ENCODE measurements at places on chromosomes 7 and 10.

GRCh38 chr7:46775776-46776175, 806.1 kb downstream of the TNS3 start:
- no peak for DNase-seq

DNA sequence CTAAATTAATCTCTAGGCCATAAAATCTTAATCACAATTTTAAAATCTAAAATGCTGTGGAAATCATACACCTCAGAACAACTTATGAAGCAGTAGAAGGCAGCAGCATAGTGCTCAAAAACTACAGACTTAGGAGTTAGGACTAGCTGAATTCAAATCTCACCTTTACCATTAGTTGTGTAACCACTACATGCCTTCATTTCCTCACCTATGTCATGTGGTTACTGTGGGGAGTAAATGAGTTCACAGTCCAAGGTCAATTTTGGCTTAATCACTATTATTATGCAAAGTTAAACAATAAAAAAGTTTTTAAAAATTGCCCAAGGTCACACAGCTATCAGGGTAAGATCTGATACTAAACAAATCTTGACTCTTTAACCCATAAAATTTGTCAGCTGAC, 37.0 kb downstream of the SNX13 start:
- DNase-seq, result no peak

- no peak for DNase-seq
Observed at GRCh38 chr10:1424648-1425047, 312.7 kb downstream of the ADARB2 start.

GRCh38 chr10:99331207-99331803, 2.1 kb downstream of the CNNM1 start:
- DNase-seq, result no peak

DNA sequence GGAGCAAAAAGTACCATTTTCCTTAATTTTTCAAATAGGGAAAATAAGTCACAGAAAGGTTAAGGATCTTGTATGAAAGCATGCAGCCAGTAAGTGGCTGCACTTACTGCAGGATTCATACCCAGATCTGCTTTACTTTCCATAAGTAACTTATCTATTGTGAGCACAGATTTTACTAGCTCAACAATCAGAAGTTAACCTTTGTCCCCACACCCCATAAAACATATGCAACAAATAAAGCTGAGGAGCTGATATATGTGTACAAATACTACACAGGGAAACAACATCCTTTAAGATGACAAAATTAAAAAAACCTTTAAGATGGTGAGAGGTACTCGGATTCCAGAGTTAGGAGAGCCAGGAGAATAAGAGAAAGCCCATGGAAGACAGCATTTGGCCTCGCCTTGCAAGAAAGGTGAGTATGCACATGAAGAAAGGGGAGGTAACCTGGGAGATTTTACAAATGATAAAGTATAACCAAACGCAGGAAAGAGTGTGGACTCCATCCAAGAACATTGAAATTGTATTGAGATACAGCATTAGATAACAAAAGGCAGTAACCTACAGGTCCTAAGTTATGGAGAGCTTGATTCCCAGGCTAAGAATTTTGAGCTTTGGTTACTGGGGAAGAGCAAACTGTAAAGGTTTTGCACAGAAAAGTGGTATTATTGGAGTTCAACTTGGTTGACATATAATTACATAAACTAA, 87.1 kb downstream of the ITGB8 start:
- DNase-seq, result no peak

DNA sequence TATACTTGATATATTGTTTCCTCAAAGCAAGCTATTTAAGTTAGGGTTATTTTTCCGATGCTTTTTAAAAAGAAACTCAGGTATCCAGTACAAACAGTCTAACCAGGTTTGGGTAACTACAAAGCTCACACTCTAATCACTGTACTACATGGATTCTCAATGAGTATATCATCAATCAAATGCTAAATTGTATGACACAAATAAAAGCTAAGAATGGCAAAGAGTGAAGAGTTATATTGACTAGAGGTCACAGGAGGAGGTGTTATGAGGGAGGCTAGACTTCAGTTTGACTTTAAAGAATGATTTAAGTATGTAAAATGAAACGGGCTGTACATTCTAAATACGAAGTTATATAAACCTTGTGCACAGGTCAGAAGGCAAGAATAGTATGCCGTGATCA, 178.0 kb downstream of the CTNNA3 start:
- no peak for DNase-seq

- DNase-seq, result no peak
Observed at GRCh38 chr10:90993340-90993739, 72.5 kb upstream of the ANKRD1 start.

DNA sequence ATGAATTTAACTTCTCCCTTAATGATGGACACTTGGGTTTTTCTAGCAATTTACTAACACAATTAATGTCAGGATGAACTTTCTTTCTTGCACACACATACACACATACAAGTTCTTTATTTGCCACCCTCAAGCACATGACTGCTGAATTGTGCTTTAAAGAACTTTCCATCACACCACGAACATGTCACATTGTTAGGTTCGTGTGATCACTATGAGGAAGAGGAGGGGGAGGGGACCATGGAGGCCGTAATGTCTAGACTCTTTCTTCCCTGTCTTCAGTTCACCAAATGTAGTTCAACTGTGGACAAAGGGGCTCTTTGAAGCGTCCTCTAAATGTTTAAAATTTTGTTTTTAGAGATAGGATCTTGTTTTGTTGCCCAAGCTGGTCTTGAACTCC, 31.0 kb downstream of the NUP42 start:
- no peak for DNase-seq

GRCh38 chr7:149871576-149871975, 2.2 kb upstream of the ATP6V0E2 start:
- no peak for DNase-seq

GRCh38 chr7:106773721-106774120, 91.4 kb upstream of the PIK3CG start:
- no peak for DNase-seq

GRCh38 chr10:109275960-109276359, 647.4 kb downstream of the XPNPEP1 start:
- no peak for DNase-seq

DNA sequence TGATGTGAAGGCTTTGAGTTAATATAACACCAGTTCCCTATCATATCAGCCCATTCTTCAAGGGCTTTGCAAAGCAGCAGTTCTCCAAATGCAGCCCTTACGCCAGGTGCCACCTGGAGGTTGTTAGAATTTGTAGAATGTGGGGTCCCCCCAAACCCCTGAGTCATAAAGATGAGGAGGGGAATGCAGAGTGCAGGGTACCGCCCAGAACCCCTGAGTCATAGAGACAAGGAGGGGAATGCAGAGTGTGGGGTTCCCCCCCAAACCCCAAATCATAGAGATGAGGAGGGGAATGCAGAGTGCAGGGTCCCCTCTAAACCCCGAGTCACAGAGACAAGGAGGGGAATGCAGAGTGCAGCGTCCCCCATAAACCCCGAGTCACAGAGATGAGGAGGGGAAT, 605.8 kb downstream of the PTPRN2 start:
- DNase-seq, result no peak

DNA sequence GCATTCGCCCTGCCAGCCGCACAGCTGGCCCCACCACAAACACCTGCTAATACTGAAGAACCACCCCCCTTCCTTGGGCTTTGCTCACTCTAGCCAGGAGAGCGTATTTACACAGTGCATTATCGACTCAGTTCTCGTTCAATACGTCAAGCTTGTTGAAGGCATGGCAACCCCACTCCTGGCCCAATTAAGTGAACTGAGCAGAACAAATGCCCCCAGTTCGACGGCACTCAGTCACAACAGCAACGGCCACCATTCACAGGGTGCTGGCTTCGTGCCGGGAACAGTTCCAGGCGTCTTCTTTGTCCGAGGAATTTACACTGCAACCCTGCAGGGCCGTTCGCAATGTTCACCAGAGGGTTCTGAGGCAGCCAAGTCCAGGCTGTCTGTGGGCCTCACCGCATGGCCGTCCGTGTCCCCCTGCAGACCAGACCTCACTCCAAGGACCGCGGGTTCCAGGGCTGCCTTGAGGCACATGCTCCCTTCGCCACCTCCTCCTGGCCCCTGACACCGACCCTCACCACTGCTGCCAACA, 175.3 kb downstream of the DIP2C start:
- DNase-seq, result no peak

GRCh38 chr7:150800581-150801241, at the start of gene TMEM176A:
Gene TMEM176A, plus strand, starts transcription at chr7:150800769. Its CDS starts 782 bp downstream, at chr7:150801551.
- no peak for DNase-seq

DNA sequence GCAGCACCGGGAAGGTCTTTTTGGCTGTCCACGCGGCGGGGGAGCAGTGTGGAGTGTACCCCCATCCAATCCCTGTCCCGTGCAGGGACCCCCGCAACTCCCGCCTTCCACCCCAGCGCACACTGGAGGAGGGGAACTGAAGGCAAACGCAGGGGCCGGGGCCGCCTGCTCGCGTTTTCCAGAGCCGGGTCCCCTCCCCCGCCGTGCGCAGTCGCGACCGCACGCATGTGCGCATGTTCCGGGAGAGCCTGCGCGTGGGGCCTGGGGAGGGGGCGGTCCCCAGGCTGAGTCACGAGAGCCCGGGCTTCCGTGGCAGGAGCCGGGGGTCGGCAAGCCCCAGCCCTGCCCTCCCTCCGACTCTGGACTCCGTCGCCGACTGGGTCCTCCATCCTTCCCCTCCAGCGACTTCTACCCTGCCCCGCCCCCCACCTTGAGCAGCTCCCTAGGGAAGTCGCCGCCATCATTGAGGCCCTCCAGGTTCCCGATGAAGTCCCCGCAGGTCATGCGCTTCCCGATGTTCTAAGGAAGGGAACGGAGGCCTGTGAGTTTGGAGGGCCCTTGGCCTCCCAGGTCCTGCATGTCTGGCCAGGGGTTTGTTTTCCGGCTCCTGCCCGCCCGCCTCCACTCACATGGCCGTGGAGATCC, 8.0 kb downstream of the PSD start:
- no peak for DNase-seq

DNA sequence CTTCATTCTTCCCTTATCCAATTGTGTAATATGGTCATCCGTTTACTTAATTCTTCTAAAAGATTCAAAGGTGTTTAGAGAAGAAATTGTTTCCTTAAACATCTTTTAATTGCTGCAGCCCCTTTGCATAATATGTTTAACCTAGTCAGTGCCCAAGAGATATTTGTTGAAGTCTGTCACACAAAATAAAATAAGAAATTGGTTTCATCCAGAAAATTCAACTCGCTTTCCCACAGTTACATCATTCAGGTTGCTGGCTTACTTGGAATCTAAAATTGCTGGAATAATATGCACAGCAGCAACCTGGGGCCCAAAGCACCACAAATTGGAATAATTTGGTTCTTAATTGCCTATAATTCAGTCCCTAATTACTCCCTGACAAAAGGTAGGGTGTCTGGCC, 155.1 kb upstream of the ETV1 start:
- DNase-seq, result no peak

- DNase-seq, result no peak
Observed at GRCh38 chr7:64884913-64885370, 18.1 kb upstream of the ZNF273 start.

DNA sequence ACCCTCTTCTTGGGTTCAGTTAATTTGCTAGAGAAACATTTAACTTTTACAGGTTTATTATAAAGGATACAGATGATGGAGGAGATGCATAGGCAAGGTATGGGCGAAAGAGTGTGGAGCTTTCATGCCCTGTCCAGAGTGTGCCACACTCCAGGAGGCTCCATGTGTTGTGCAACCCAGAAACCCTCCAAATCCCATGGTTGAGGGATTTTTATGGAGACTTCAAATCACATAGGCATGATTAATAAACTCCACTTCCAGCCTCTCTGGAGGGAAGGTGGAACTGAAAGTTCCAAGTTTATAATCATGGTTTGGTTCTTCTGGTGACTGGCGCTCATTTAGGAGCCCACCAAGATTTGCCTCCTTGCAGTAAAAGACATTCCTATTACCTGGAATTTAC, 159.9 kb downstream of the PHTF2 start:
- DNase-seq, result no peak

- peak; percentile 5 for DNase-seq
Observed at GRCh38 chr10:4243651-4244050, 458.6 kb upstream of the KLF6 start.

GRCh38 chr7:114522081-114522480, 107.5 kb downstream of the FOXP2 start:
- no peak for DNase-seq

GRCh38 chr7:95493247-95493646, 7.5 kb downstream of the ASB4 start:
- no peak for DNase-seq

DNA sequence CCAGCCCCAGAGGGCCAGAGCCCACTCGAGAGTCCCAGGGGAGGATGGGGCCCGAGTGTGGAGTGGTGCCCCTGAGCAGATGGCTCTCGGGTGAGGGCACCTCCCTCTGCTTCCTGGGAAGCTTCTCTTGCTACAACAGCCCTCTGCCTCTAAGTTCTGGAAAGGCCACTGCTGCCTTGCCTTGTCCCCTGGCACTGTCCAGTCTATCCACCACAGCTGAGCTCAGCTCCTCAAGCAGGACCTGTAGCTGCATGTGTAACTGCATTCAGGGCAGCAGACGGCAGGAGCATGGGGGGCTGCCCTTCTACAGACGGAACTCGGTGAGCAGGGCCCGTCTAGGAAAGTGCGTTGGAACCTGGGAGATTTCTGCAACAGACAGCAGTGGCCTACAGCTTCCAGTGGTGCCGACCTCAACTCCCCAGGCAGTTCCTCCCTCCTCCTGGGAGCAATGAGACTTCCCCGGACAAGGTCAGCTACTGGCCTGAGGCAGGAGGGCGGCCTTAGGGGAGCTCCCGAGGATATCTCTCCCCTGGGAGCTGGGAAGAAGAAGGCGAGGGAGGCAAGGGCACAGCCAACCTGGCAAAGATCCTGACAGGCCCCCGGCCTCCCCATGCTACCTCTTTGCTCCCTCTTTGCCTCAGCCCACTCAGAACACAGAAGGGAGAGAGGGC, 88.5 kb downstream of the DLG5 start:
- DNase-seq, result no peak

- DNase-seq, result no peak
Observed at GRCh38 chr7:27872356-27873275, 132.7 kb downstream of the TAX1BP1 start.

DNA sequence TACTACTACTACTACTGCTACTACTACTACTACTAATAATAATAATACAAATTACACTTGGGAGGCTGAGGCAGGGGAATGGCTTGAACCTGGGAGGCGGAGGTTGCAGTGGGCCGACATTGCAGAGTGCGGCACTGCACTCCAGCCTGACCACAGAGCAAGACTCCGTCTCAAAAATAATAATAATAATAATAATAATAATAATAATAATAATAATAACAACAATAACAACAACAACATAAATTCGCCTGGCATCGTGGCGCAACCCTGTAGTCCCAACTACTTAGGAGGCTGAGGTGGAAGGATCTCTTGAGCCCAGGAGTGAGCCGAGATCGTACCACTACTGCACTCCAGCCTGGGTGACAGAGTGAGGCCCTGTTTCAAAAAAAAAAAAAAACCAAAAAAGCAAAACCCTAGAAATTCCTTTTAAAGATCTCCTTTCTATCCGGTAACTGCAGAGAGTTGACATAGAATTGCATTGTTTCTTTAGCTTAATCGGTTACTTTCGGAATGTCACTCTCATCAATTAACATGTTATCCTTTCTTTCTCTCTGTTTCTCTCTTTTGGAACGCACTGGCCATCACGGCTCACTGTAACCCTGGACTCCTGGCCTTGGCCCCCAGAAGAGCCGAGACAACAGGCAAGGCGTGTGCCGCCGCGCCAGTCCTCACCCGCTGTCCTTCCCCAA, 972 bp downstream of the PHYH start:
- DNase-seq, result no peak

All from stimulated activated CD4-positive, alpha-beta T cell treated with anti-CD3 and anti-CD28 coated beads, Interleukin-12 subunit alpha, Interleukin-12 subunit beta, amount 100 ng/mL, for 48 hours (primary cell).